ENCODE measurements at places on chromosomes 13 and 19.

- no peak for DNase-seq
- no peaks in the 10 kb centered on the region for H3K4me1 ChIP-seq
- H3K36me3 ChIP-seq, result no peaks in the 10 kb centered on the region
- H3K4me3 ChIP-seq, result no peak overlapping the region
Measured at GRCh38 chr13:85619321-85619720, 179.9 kb downstream of the SLITRK6 start.

- no peaks in the 10 kb centered on the region for H3K36me3 ChIP-seq
- no peaks in the 10 kb centered on the region for H3K4me1 ChIP-seq
- H3K4me3 ChIP-seq, result no peak overlapping the region
- H3K27ac ChIP-seq, result no peak overlapping the region
- DNase-seq, result no peak
Measured at GRCh38 chr13:100811928-100812327, 137.3 kb upstream of the TMTC4 start.

GRCh38 chr13:86161257-86161656, 362.0 kb upstream of the SLITRK6 start:
- H3K27ac ChIP-seq, result no peak overlapping the region
- H3K36me3 ChIP-seq, result no peaks in the 10 kb centered on the region
- H3K4me3 ChIP-seq, result no peak overlapping the region

DNA sequence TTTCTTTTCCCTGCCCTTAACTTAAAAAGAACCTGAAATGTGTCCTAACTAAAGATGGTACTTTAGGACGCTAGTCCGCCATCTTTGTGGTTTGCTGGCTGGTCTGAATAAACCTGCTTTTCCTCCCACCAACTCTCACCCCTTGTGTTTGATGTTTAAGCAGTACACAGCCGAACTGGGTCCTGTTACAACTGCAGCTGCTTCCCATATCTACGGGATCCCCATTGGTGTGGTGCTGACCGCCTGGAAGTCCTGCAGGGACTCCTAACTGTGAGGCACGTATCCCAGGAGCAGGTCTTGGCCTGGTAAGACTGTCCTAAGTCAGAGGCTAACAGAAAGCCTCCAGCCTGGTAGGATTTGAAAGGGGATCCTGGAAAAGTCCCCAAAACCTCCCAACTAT, 40.9 kb upstream of the VSTM2B start:
- no peak for DNase-seq
- no peaks in the 10 kb centered on the region for H3K27me3 ChIP-seq
- H3K27ac ChIP-seq, result no peak overlapping the region
- H3K4me1 ChIP-seq, result no peaks in the 10 kb centered on the region
- no peak overlapping the region for H3K4me3 ChIP-seq

DNA sequence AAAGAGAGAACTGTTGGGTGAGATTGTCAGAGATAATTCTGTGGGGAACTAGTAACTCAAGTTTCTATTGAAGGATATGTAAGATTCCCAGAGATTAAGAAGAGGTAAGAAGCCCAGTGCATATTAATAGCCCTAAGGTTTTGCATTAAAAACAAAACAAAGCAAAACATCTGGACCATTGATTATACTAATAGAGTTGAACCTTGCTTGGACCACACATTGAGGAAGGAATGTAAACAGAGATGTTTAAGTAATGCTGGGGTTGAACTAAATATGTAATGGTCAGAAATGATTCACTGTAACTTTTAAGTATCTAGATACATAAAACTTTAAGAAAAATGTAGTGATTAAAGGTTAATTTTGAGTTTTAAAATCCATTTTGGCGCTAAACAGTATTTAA, 1770.0 kb downstream of the PCDH9 start:
- no peaks in the 10 kb centered on the region for H3K36me3 ChIP-seq
- no peaks in the 10 kb centered on the region for H3K27me3 ChIP-seq
- H3K4me3 ChIP-seq, result no peak overlapping the region
- no peaks in the 10 kb centered on the region for H3K4me1 ChIP-seq
- no peak overlapping the region for H3K27ac ChIP-seq

GRCh38 chr19:2461751-2462634, 5.2 kb upstream of the LMNB2 start:
- peaks cover 22% of the 10 kb centered on the region for H3K4me1 ChIP-seq
- peak; percentile 67 for DNase-seq
- peaks cover 3% of the 10 kb centered on the region for H3K27me3 ChIP-seq
- H3K27ac ChIP-seq, result no peak overlapping the region

DNA sequence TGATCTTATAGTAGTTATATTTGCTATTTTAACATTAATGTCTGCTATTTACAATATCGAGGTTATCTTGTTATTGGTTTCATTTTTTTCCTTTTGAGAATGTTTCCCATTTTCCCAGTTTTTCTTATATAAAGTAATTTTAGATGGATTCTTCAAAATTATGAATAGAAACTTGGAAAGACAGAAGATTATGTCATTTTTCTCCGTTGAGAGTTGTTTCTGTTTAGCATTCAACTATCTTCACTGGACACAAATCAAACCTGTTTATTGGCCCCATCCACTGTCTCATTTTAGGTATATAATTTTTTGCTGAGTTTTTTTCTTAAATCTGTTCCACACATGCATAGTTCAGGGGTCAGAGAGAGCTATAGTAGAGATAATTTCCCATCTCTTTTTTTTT, 1430.9 kb upstream of the MIR17HG start:
- H3K27ac ChIP-seq, result no peak overlapping the region
- no peak for DNase-seq
- no peak overlapping the region for H3K4me3 ChIP-seq
- no peaks in the 10 kb centered on the region for H3K27me3 ChIP-seq

DNA sequence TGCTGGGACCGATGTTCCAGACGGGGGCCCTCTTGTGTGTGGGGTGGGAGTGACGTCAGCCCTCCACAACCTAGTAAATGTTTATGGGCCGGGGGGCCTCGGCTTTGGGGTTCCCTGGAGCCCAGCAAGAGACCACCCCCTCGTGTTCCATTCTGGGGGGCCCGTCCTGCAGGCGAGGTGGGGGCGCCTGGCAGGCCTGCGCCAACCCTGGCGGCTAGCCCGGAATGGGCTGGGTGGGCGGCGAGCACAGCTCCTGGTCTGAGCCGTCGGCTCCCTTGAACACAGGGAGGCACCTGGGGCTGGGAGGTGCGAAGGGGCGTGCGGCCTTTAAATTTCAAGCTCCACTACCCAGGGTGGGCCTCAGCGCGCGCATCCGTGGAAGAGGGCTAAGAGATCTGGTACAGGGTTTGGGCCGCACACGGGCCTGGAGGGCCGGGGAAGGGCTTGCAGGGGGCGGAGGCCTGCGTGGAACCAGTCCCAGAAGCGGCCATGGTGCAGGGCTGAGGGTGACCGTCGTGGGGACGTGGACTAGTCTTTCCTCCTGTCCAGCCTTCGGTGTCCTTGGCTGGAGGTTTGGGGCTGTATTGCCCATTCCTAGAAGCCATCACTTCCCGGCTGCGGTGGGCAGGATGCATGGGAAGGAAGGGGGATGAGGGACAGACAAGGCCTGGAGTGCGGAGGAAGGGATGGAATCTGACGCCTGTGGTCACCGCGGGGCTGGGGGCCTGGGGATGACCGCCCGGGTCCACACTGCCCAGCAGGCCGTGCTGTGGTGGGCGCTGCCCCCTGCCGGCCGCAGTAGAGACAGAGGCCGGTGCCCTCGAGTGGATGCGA, 11.4 kb downstream of the NDUFA11 start:
- DNase-seq, result peak; percentile 39
- no peaks in the 10 kb centered on the region for H3K4me1 ChIP-seq
- no peak overlapping the region for H3K4me3 ChIP-seq
- peaks cover 24% of the 10 kb centered on the region for H3K36me3 ChIP-seq
- no peak overlapping the region for H3K27ac ChIP-seq
- H3K27me3 ChIP-seq, result no peaks in the 10 kb centered on the region

DNA sequence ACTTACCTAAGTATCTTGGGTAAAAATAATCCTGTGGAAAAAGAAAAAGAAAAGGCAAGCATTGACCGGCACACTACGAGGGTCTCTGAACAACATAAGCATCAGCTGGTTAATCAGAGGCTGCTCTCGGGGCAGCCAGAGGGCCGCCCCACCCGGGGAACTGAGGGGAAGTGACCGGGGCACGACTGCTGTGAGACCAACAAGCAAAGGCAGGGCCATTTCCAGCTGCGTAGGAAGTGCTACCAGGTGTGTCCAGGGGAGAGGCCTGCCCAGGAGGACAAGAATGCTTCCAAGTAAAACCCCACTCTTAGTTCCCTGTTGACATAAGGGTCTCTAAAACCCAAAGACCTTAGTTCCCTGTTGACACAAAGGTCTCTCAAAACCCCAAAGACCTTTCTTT, 15.9 kb downstream of the GAS6 start:
- H3K4me3 ChIP-seq, result no peak overlapping the region
- H3K27ac ChIP-seq, result no peak overlapping the region
- DNase-seq, result no peak
- no peaks in the 10 kb centered on the region for H3K36me3 ChIP-seq

DNA sequence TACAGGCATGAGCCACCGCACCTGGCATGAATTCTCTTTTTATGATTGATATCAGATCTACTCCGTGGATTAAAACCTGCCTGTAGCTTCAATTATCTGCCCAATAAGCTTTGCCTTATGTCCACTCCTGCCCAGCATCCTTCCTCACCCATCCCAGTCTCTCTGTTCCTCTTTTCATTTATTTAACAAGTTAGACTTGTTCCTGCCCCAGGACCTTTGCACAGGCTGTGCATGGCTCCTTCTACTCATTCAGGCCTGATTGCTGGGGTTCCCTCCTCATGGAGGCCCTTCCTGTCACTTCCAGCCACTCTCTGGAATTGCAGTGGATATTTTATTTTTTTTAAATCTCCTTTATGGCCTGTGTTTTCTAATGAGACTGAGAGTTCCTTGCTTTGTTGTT, 27.6 kb downstream of the SMARCA4 start:
- no peak for DNase-seq
- H3K27me3 ChIP-seq, result no peaks in the 10 kb centered on the region
- H3K27ac ChIP-seq, result no peak overlapping the region
- H3K4me3 ChIP-seq, result no peak overlapping the region
- H3K4me1 ChIP-seq, result no peaks in the 10 kb centered on the region
- peaks cover 52% of the 10 kb centered on the region for H3K36me3 ChIP-seq

GRCh38 chr19:47274891-47275761, 441 bp downstream of the INAFM1 start:
- no peak overlapping the region for H3K27ac ChIP-seq
- no peak overlapping the region for H3K4me3 ChIP-seq
- H3K4me1 ChIP-seq, result peaks cover 23% of the 10 kb centered on the region
- peak; percentile 44 for DNase-seq

DNA sequence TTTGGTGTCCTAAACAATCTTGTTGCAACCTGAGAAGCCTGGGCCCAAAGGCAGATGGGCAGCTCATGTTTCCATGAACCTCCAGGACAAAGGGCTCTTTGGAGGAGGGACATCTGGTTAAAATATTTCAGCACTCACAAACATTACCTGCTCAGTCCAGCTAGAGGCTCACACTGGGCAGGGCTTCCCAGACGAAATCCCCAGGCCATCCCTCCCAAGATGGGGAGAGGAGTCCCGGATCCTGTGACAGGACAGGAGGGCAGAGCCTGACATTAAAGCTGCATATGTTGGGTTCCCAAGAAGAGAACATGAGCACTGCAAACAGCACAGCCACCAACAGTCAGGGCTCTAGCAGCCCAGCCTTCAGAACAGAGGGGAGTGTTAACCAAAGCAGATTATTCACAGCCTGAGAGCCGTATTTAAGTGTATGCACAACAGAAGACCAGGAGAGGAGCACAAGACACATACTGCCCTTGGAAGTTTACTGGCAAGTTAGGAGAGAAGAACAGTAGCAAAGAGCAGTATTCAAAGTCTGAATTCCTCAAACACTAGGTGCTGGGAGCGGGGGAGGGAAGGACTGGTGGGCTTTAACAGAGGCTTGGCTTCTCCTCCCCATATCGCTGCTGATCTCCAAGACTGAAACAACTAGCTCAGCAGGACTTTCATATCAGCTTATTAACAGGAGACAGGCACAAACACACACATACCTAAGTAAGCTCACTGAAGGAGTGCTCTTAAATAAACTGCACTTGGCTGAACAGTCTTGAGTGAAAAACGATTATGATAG, 12.3 kb downstream of the ATP7B start:
- no peaks in the 10 kb centered on the region for H3K36me3 ChIP-seq
- no peaks in the 10 kb centered on the region for H3K4me1 ChIP-seq
- H3K4me3 ChIP-seq, result no peak overlapping the region
- no peak for DNase-seq
- H3K27me3 ChIP-seq, result no peaks in the 10 kb centered on the region

DNA sequence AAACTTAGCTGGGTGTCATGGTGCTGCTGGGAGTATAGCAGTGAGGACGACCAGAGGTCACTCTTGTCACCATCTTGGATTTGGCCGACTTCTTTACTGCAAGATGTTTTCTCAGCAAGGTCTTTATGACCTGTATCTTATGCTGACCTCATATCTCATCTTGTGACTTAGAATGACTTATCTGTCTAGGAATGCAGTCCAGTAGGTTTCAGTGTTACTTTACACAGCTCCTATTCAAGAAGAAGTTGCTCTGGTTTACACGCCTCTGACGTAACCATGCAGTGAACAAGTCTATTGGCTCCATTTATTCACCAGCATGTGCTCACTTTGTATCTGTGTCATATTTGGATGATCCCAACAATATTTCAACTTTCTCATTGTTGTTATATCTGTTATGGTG, 26.7 kb downstream of the ZNF850 start:
- no peaks in the 10 kb centered on the region for H3K4me1 ChIP-seq
- no peak overlapping the region for H3K4me3 ChIP-seq
- DNase-seq, result no peak
- H3K27ac ChIP-seq, result no peak overlapping the region
- H3K27me3 ChIP-seq, result no peaks in the 10 kb centered on the region

DNA sequence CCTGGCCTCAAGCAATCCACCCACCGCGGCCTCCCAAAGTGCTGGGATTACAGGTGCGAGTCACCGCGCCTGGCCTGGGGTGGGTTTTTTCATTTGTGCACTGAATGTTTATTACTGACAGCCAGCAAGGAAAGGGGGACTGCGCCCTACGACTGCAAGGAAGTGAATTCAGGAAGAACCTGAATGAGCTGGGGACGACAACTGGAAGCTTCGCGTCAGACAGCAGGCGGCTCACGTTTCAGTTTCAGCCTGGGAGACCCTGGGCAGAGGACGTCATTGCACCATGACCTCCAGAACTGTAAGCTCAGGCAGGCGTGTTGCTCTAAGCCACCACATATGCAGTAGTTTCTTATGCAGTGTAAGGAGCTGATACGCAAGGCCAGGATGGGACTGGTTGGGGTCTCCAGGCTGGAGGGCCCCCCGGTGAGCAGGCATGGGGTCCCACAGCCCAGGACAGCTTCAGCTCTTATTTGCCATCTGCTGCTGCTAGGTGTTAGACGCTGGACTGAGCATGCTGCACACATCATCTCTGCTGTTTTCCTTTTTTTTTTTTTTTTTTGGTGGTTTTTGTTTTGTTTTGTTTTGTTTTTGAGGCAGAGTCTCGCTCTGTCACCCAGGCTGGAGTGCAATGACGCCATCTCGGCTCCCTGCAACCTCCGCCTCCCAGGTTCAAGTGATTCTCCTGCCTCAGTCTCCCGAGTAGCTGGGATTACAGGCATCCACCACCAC, 66.6 kb downstream of the GADD45B start:
- no peak overlapping the region for H3K4me3 ChIP-seq
- peaks cover 44% of the 10 kb centered on the region for H3K4me1 ChIP-seq
- no peak for DNase-seq

GRCh38 chr19:18542941-18543813, at the start of gene FKBP8:
Gene FKBP8, minus strand, starts transcription at chr19:18543573. Its CDS starts 1,603 bp downstream, at chr19:18541970.
- peak within 1 kb of the TSS; percentile 92 for H3K27ac ChIP-seq
- H3K36me3 ChIP-seq, result peaks cover 15% of the 10 kb centered on the region
- H3K27me3 ChIP-seq, result no peaks in the 10 kb centered on the region
- H3K4me3 ChIP-seq, result peak within 1 kb of the TSS; percentile 67

GRCh38 chr13:95236774-95237173, 64.5 kb downstream of the ABCC4 start:
- no peak for DNase-seq
- H3K4me1 ChIP-seq, result no peaks in the 10 kb centered on the region
- H3K27ac ChIP-seq, result no peak overlapping the region

GRCh38 chr13:24631922-24632321, 48.3 kb upstream of the ATP12A start:
- no peak overlapping the region for H3K4me3 ChIP-seq
- no peak for DNase-seq
- H3K36me3 ChIP-seq, result no peaks in the 10 kb centered on the region
- no peaks in the 10 kb centered on the region for H3K27me3 ChIP-seq
- peaks cover 15% of the 10 kb centered on the region for H3K4me1 ChIP-seq

All from natural killer cell (primary cell).